Ecto neural progenitor cell (in vitro differentiated cells): ENCODE measurements at places on chromosomes 3 and 15.

GRCh38 chr15:23497710-23498111, 50.7 kb upstream of the GOLGA6L2 start:
- no peak for DNase-seq

- no peak for DNase-seq
Observed at GRCh38 chr3:130820976-130821375, 72.9 kb upstream of the ATP2C1 start.

GRCh38 chr3:15724446-15724845, 73.3 kb downstream of the ANKRD28 start:
- DNase-seq: no peak

GRCh38 chr15:69299451-69299886, 757 bp downstream of the PAQR5 start:
- no peak for DNase-seq

DNA sequence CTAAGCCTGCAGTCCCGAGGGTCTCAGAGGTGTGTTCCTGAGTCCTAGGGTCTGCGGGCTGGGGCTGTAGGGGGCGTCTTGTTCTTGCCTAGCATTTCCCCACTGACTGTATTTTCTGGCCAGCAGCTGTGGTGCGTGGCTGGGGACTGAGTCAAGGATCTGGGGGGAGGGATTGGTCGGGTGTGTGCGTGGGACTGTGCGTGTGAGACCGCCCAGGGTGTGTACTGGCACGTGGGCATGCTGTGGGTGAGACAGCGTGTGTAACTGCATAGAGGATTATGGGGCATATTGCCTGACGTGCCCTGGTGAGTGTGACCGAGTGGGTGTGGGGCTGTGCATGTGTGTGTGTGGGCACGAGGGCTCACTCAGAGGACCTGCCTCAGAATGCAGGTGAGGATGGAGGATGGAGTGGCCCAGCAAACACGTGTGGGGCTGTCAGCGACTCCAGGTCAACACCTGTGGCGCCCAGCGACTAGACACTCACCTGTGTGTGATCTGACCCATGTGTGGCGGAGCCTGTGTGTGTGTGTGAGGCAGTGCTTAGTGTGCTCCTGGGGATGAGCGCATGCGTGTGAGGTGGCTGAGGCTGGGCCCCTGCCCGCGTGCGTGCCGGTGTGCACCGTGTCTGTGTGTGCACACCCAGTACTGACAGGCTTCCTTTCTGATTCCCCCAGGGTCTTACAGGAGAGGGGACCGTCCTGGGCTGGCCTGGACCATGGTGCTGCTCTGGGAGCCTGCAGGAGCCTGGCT, 20.9 kb downstream of the FBLN2 start:
- DNase-seq: no peak

DNA sequence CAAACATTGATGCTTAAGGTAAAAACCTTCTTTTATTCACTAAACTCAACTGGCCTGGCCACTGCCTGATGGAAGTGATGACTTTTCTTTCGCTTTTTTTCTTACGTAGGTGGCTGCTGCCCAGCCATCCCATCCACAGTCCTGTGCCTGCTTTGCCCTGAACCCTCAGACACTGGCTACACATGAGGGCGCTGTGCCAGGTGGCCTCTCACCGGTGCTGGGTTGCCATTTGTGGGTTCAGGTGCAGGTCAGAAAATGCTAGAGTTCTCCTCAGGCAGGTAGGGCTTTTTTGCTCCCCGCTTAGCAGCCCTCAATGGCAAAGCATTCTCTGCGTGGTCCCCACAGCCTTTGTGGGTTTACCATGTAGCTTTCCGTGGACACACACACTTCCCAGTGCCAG, 88.3 kb upstream of the PRR23E start:
- DNase-seq: no peak

DNA sequence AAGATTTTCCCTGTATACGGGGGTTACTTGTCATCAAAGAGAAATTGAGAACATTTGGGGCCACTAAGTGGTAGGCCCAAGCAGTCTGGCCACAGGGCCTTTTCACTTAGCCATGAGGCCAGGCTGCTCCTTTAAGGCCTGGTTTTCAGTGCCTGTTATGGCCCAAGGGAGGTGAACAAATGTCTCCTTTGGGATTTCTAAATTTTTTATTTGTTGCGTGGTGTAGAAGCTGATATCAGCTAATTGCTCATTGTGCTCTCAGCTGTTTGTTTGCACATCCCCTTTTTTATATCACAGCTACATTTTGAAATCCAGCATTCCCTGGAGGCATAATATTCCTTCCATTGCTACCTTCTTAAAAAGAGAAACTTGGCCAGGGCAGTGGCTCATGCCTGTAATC, 48.5 kb downstream of the RLBP1 start:
- DNase-seq: no peak
